ENCODE measurements at places on chromosomes 13 and 19.

GRCh38 chr13:29164116-29164515 lies 344.0 kb downstream of the MTUS2 start:
- no peak for DNase-seq

- no peak for DNase-seq
Measured at GRCh38 chr13:107395927-107396662, 819.2 kb downstream of the LIG4 start.

- DNase-seq = peak; percentile 89
Measured at GRCh38 chr13:112970552-112971287, 1.7 kb downstream of the MCF2L start.

DNA sequence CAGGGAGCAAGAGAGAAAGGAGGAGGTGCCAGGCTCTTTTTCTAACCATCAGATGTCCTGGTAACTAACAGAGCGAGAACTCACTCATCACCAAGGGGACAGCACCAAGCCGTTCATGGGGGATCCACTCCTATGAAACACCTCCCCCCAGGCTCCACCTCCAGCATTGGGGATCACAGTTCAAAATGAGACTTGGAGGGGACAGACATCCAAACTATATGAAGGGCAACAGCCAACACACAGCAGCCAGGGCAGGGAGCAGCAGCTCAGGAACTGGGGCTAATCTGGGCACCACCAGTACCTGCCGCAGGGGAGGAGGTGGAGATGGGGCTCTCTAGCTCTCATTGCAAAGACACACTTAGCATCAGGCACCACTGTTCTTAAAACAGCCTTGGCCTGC lies 34.3 kb upstream of the VSTM2B start:
- DNase-seq = no peak

- no peak for DNase-seq
Measured at GRCh38 chr13:99373436-99373835, 66.2 kb upstream of the GPR183 start.

DNA sequence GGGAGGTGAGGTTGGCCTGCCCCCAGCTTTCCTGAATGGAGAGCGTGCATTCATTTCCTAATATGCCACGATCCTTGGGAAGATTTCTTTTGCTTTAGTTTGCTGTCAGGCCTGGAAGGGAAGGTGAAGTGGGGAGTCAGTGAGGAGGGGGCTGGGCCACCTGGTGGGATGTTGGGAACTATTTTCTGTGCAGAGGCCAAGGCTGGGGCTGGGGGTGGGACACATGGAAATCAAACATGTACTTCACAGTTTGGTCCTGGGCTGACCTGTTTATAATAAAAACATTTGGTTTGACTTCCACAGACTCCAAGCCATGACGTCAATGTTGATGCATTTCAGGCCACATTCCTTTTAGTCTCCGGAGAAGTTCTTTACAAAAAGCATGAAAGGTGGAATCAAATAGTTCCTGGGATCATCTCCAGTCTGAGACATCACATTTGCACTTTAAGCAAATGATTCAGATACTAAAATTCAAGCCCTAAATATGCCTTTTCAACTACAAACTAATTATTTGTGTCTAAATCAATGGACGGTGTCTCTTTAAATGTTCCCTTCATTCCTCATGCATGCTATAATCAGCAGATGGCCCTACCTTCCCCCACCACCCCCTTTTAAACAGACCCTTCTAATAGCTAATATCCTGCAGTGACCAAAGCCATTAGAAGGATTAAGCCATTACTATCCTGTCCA lies 41.5 kb upstream of the MEDAG start:
- no peak for DNase-seq

- DNase-seq = no peak
Measured at GRCh38 chr13:59677966-59678814, 485.5 kb downstream of the DIAPH3 start.

DNA sequence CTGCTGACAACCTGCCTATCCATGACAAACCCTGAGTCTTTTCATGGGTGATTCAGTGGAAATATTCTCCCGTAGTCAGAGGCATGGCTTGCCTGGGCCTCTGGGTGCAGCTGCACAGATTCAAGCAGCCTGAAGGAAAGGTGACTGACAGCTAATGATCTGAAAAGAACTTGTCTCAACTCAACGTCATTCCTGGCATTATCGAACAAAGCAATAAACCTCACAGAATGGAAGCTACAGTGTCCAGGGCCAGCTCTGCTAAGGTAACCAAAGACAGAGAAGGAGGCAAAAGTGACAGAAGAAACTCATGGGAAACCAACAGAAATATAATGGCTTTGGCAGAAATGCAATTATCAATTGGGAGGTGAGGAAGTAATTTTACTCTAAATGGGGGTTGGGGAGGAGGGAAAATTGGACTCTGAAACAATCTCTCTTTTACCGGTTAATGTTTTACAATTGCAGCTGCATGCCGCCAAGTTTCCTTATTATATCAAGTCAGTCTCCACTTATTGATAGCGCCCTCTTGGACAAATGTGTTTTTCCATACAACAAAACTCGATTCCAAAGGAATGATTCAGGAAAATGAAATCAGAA lies 12.9 kb downstream of the STARD13 start:
- DNase-seq = no peak

DNA sequence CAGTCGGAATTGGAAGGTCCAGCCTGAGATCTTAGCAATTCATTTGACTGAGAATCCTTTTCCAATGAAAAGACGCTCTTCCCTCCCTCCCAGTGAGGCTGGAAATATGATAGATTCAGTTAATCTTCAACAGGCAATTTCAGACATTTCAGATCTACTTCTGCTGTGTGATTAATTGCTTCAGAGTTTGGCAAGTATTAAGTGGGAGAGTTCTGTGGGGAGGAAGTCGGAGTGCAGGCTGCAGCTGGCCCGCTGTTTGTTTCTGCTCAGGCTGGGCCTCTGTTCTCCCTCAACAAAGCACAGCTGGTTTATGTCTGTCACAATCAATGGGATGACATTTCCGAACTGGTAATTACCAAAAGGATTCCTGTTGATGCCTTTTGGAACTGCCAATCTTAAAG lies 178.2 kb downstream of the NDFIP2 start:
- no peak for DNase-seq

DNA sequence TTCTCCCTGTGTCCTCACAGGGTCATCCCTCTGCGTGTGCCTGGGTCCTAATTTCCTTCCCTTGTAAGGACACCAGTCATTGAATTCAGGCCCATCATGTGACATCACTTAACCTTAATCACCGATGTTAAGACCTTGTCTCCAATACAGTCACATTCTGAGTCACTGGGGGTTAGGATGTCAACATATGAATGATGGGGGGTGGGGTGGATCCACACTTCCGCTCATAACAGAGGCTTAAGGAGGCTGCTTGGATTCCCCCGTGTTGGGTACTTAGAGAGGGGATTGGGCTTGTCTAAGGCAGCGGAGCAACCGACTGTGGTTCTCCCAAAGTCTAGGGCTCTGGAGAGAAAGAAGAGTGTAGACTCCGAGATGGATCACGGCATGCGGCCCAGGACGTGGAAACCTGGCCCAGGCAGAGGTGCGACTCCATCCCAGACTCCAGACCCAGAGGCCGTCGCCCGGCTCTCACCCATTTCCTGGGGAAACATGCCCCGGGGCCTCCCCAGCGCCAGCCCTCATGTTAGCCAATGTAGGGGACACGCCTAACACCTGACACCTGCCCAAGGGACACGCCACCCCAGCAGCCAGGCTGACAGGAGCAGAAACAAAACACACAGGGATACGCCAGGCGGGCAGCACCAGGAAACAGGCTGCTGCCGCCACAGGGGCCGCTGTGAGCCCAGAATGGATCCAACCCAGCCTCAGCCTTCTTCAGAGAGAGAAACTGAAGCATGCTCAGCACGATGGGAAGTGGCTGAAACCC lies 17.1 kb upstream of the IGLON5 start:
- no peak for DNase-seq

DNA sequence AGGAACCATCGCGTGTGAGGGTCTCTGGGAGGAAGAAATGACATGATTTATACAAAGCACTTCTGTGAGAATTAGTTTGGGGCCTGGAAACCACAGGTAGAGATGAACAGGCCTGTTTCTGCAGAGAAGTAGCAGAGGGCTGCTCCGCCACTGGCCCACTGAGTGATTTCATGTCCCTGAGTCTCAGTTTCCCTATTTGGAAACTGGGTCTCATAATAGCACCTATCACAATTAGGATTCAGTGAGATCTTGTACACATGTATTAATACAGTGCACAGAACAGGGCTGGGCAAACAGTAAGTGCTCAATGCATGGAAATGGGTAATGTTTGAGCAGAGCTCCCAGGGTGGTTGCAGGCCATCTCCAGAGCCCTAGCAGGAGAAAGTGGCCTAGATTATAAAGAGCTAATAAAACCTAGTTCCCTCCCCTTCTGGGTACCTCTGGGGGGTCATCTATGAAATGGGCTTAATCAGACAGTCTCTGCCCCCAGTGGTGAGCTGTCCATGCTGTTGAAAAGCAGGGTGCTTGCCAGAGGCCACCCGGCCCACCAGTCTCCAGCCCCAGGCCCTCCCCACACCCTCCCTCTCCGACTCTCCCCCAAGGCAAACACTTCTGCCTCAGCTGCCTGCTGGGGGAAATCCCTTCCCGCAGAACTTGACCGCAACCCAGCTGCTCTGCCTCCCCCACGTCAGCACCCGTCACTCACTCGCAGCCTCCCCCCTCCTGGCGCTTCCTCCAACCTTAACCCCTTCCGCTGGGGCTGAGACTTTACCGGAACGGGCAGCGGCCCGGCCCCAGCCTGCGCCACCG lies 4.5 kb downstream of the BCL3 start:
- no peak for DNase-seq

- no peak for DNase-seq
Measured at GRCh38 chr13:67619351-67619994, 389.3 kb upstream of the PCDH9 start.

DNA sequence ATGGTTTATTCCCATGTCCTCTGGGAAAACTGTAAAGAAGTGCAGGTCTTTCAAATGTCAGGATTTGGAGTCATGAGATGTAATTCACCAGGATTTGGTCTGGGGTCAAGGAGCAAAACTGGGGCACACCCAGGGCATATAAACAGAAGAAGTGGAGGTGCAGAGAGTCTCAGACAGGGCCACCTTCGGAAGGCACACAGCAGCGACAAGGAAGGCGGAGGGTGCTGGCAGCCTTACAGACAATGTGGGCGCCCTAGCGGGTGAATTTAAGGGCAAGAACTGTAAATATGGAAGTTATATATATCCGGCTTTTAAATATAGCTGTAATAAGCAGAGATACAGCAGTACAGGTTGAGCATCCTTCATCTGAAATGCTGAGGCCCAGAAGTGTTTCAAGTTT lies 31.2 kb downstream of the DHRS12 start:
- DNase-seq = no peak

- no peak for DNase-seq
Measured at GRCh38 chr19:18093439-18094161, 4.0 kb upstream of the MAST3 start.

DNA sequence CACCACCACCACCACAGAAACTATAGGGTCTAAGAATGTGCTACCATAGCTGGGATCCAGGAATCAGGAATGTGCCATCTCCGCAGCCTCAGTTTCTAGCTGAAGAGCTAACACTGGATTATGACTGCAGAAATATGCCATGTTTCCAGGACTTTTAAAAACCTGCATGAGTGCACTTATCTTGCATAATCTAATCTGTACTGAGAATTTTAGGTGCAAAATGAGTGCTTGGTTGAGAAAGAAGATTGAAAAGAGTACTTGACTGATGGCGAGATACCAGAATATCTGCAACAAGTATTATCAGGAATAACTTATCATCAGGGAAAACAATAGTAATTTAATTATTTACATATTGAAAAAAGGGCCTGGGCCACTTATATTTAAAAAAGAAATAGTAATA lies 97.2 kb upstream of the FAM216B start:
- no peak for DNase-seq

DNA sequence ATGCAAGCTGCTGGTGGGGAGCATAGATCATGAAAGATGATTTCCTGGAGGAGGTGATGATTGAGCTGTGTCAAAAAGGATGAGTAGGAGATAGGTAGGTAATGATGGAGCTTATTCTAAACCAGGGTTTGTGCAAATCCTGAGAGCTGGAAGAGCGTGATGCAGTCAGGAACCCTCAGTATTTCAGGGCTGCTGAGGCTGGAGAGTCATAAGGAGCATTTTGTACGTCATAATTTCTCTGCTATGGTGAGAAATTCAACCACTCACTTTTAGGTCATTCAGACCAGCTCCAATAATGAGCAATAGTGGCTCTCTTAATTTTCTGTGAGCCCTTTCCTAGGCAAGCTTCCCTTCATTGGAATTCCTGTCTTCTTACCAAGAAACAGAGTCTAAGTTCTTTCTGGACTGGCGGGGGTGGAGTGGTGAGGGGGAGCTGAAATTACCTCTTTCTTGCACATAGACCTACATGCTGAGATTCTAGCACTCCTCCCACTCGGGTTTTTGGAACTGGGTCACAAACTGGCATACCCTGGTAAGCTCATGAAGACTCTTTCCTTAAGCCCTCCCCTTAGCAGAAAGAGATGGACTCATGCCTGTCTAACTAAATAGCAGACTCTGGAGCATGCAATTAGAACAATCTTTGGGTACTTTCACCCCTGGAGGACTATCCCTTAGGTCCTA lies 62.2 kb upstream of the MYCBP2 start:
- no peak for DNase-seq

DNA sequence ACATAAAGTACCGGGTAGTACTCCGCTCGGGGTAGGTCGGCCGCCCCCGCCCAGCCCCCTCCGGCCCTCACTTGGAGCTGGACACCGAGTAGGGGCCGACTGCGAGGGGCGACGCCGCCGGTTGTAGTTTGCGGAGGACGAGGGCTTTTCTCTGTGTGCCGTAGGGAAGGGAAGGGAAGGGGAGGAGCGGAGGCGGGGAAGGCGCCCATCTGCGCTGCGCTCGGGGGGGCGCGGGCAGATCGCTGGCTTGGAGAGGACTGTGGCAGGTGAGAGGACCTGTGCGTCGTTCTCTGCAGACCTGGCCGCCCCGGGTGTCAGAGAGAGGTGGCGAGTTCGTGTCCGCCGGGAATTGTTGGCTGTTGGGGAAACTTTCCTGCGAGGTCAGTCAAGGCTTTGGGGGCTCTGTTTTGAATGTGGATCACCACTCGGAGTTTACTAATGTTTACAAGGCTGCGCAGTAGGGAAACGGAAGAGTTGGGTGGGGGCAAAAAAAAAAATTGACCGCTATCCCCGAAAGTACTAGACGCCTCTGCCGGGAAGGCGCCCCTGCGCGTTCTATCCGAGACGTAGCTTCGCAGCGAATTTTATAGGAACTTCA lies 1.4 kb downstream of the ING1 start:
- peak; percentile 40 for DNase-seq

- DNase-seq = no peak
Measured at GRCh38 chr19:54482889-54483288, 9.8 kb upstream of the CDC42EP5 start.

- peak; percentile 91 for DNase-seq
Measured at GRCh38 chr19:5023128-5023571, 54.2 kb downstream of the KDM4B start.

DNA sequence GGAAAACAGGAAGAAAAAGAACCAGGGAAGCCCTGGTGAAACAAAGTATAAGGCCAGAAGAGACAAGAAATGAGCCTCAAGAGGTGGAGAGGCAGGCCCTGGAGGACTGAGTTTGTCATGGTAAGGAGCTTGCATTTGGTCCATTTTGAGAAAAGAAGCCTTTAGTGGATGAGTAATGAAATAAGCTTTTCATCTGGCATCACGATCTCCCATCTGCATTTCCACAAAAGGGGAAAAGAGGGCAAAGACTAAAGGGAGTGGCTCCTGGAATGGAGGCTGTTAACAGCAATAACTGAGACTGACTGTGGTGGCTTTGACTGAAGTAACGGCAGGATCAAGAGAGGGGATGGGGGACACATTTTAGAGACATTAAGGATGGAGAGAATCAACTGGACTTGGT lies 148.8 kb upstream of the NBEA start:
- DNase-seq = no peak

- DNase-seq = no peak
Measured at GRCh38 chr13:25684491-25684890, 312.7 kb downstream of the ATP8A2 start.
